Astrocyte (in vitro differentiated cells and primary cell): ENCODE measurements at places on chromosomes 4 and X.

GRCh38 chrX:76802708-76803107 lies 375.2 kb downstream of the MAGEE1 start:
- no peak for DNase-seq

GRCh38 chr4:113221990-113222389 lies 172.5 kb downstream of the ANK2 start:
- peak; percentile 41 for DNase-seq

DNA sequence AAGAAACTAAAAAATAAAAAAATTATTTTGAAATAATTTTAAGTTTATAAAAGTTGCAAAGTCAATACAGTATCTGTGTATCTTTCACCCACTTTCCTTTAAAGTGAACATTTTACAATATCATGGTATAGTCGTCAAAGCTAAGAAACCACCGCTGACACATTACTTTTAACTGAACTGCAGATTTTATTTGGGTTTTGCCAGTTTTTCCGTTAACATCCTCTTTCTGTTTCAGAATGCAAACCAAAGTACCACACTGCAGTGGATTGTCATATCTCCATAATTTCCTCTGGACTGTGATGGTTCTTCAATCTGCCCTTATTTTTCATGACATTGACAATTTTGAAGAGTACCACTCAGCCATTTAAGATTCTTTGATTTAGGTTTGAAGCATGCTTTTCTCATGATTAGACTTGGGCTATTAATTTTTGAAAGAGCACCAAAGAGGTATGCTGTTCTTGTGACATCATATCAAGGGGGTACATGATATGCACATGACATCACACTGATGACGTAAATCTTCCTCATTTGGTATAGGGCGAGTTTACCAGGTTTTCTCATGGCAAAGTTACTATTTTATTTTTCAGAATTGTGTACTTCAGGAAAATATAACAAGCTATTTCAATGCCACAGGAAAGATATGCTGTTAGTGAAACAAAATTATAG lies 3.6 kb upstream of the CXCL1 start:
- no peak for DNase-seq

GRCh38 chr4:24745172-24745895 lies 50.0 kb upstream of the SOD3 start:
- DNase-seq = peak; percentile 51

GRCh38 chr4:152994038-152994437 lies 57.9 kb downstream of the FHDC1 start:
- no peak for DNase-seq

GRCh38 chr4:68451246-68452211 lies 4.3 kb downstream of the TMPRSS11E start:
- peak; percentile 40 for DNase-seq

DNA sequence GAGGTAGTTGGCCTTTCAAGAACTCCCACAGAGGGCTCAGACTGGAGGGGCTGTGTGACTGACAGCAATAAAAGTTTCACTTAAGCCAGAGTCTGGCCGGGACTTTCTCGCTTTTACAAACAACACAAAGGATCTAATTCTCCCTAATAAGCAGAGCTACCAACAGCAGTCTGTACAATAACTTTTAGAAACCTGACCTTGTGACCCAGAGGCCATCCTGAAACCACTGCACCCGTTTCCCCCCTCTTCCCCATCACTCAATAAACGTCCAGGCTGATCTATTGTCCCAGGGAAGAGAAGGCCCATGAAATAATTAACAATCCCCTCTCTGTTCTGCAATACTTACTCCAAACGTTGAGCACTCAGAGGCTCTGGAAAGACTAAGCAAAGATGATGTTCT lies 442.4 kb downstream of the ZIC3 start:
- DNase-seq = no peak

- DNase-seq = peak; percentile 29
Observed at GRCh38 chr4:100797791-100798190, 280.0 kb upstream of the EMCN start.

DNA sequence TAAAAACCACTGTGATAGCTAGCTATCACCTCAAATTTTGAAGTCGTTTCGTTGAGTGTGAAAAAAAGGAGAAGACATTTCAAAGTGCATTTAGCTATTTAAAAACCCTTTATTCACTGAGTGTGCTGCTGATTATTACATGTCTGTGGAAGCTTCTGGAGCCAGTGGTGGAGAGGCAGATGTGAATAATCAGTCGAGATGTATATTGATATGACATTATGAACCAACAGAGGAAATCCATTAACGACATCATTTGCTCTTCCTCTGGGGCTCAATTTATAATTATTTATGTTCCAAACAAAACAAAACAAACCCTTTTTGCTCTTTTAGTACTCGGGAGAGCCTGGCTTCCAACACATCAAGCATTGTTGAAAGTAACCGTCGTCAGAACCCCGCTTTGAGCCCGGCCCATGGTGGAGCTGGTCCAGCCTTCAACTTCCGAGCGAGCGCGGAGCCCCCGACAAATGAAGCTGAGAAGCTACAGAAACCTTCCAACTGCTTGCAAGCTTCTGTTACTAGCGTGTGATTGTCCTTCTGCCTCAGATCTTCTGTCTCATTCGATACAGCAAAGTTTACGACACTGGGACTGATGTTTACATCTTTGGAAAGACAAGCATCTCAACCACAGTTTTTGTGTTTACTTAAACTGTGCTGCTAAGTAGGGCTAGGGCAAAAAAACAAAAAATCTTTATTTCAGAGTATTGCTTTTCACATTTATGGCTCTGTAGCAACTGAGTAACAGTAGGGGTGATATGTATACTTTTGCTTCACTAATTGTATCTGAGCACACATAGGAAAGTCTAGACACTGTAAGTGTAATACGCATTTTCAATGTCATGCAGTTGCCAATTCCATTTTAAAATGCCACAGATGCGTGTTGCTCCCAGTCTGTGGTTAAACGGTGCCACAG lies 111.9 kb downstream of the STOX2 start:
- no peak for DNase-seq

DNA sequence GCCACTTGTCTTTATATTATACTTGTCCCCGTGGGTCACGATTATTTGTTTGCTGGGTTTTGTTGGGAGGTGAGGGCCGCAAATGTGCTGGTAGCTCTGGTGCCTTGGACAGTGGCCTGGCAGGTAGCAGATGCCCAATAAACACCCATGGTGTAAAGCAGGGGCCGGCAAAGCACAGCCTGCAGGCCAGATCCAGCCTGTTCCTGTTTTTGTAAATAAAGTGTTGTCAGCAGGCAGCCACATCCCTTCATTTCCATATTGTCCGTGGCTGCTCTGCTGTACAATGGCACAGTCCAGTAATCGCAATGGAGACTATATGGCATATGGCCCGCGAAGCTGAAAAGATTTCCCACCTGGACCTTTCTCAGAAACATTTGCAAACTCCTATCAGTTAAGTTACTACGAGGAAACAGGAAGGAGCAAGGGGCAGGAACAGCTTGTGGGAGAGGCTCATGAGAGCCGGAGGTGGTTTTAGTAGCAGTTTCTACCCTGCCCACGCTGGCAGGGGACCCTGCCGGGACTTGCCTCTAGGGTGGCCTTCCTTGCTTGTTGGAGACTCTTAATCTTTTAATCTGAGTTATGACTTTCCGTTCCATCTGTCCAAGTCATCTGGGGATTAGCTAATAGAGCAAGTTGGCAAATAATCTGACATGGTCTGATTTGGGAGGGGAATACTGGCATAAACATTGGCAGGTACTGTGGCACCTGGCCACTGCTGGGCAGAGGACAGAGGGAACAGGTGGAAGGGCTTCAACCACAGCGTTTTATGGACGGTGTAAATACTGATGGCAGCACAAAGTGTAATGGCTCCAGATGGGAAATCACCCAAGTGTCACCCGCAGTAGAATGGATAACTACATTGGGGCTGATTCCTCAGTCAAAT lies 19.6 kb downstream of the CLCN4 start:
- no peak for DNase-seq

GRCh38 chr4:41212616-41213203 lies 1.6 kb downstream of the APBB2 start:
- peak; percentile 59 for DNase-seq

DNA sequence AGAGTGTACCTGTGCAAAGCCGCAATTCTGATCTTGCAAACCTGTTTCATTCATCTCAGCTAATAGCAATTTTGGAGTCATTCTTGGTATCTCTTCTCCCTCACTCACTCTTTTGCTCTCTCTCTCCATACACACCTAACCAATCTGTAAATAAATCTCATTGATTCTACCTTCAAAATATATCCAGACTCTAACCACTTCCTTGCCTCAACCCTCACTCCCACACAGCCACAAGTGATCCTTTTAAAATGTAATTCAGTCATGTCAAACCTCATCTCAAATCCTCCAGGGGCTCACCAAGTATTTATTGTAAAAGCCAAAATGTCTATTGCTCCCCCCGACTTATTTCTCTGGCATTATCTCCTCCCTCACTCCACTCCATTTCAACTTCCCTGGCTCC lies 51.7 kb upstream of the SLC10A4 start:
- no peak for DNase-seq

DNA sequence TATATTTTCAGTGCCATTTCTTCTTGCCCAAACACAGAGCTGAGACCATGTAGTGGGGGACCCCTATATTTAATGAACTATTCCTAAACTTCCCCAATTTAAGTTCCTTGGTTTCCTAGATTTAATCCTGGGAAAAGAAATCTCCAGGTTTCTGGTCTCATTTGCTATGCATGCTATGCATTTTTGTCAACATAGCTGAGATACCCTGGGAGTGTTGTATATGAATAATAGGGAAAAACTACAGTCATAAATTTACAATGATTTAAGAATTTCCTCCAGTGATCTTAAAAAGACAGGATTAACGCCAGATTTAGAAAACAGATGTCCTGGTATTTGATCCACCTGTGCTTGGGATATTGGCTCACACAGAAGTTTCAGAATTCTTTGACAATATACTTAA lies 136.8 kb upstream of the RAPGEF2 start:
- DNase-seq = peak; percentile 29

GRCh38 chrX:139077281-139078250 lies 366.0 kb upstream of the FGF13 start:
- DNase-seq = peak; percentile 72

GRCh38 chr4:147674496-147674895 lies 9.5 kb downstream of the PRMT9 start:
- DNase-seq = no peak

DNA sequence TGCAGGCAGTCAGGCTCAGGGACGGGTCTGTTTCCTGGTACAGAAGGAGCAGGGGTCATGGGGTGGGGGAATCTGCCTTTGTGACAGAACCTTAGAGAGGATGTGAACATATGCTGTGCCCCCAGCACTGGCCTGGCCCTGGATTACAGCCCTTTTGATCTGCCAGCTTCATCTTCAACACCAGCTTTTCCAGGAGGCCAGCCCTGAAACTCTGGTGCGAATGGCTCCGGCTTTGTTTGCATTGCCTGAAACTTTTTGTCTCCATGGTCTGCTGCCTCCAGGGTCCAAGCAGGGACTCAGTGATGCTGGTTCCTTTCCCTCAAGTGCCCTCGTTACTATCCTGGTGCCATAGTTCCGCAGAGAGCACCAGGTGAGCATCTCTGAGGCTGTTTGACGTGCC lies 2.1 kb downstream of the CNGA2 start:
- DNase-seq = no peak

DNA sequence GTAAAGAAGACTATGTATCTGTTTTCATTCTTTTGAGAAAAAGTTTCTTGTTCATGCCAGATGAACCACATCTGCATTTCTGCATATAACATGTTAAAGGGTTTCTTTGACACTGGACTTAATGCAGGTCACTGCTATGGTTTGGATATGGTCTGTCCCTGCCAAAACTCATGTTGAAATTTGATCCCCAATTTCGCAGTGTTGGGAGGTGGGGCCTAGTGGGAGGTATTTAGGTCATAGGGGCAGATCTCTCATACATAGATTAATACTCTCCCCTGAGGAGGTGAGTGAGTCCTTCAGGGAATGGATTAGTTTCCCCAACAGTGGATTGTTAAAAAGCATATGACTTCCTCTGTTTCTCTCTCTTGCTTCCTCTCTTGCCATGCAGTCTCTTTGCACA lies 45.9 kb upstream of the TMEM33 start:
- no peak for DNase-seq

GRCh38 chr4:83356899-83357661 lies 22.4 kb upstream of the HPSE start:
- DNase-seq = peak; percentile 95
